ENCODE measurements at places on chromosomes 3 and 15.

- no peak for DNase-seq
Observed at GRCh38 chr3:81443958-81444357, 317.5 kb downstream of the GBE1 start.

GRCh38 chr15:89101302-89102193 lies 13.3 kb downstream of the ABHD2 start:
- DNase-seq, result no peak

DNA sequence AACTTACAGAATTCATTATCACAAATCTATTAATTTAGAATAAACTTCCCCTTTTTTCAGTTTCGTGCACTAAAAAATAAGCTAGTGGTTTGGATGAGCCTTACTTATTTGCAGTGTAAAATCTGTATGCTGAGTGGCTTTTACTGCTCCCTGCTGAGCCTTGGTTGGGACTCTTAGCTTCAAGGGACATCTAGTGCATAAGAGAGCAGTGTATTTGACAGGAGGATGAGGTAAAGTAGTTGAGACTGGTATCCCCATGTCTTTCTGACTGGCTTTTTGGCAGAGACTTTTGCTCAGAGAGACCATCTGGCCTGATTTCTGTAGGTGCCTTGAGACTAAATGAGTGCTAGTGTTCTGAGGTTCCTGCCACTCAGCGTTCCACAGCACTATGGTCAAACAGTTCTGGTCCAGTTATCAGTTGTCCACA lies 11.8 kb downstream of the CAPN7 start:
- DNase-seq, result no peak

- no peak for DNase-seq
Observed at GRCh38 chr3:169133178-169134161, 530.0 kb downstream of the MECOM start.

DNA sequence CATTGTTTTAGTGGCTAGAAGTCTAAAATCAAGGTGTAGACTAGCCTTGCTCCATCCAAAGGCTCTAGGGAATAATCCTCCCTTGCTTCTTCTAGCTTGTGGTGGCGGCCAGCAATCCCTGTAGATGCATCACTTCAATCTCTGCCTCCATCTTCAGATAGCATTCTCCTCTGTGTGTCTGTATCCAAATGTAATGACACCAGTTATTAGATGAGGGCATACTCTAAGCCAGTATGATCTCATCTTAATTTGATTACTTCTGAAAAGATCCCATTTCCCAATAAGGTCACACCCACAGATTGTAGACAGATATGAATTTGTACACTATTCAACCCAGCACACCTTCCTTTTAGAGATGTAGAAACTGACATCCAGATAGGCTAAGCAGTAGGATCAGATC lies 334.5 kb upstream of the KCNMB2 start:
- no peak for DNase-seq

- DNase-seq, result no peak
Observed at GRCh38 chr3:42569593-42570142, 12.1 kb downstream of the SEC22C start.

GRCh38 chr3:30952786-30953185 lies 58.3 kb upstream of the GADL1 start:
- no peak for DNase-seq

DNA sequence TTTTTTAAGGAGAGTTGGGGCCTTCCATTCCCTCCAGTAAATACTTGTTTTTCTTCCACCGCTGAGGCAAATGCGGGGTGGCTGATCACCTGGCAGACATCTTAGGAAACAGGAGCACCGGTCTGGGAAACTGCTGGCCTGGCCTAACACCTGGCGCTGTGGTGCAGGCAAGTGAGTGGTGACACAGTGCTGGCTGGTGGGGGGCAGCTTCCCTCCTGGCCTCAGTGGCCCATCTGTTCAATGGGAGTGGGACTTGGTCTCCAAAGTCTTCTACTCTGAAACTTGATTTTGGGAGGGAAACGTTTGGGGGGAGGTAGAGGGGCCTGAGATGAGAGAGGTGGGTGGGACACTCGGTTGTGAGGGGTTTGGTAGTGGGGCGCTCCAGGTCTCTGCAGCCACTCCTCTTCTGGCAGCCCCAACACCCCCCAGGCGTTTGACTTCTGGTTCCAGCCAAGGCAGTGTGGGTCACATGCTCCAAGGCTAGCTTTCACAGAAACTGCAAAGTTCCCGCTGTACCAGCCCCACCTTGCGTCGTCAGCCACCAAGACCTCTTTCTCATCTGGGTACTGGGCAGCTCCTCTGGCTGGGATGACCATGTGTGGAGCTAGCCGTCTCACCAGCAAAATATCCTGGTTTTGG lies 4.7 kb downstream of the GHRL start:
- DNase-seq, result no peak

- no peak for DNase-seq
Observed at GRCh38 chr15:39747326-39747725, 35.3 kb downstream of the FSIP1 start.

DNA sequence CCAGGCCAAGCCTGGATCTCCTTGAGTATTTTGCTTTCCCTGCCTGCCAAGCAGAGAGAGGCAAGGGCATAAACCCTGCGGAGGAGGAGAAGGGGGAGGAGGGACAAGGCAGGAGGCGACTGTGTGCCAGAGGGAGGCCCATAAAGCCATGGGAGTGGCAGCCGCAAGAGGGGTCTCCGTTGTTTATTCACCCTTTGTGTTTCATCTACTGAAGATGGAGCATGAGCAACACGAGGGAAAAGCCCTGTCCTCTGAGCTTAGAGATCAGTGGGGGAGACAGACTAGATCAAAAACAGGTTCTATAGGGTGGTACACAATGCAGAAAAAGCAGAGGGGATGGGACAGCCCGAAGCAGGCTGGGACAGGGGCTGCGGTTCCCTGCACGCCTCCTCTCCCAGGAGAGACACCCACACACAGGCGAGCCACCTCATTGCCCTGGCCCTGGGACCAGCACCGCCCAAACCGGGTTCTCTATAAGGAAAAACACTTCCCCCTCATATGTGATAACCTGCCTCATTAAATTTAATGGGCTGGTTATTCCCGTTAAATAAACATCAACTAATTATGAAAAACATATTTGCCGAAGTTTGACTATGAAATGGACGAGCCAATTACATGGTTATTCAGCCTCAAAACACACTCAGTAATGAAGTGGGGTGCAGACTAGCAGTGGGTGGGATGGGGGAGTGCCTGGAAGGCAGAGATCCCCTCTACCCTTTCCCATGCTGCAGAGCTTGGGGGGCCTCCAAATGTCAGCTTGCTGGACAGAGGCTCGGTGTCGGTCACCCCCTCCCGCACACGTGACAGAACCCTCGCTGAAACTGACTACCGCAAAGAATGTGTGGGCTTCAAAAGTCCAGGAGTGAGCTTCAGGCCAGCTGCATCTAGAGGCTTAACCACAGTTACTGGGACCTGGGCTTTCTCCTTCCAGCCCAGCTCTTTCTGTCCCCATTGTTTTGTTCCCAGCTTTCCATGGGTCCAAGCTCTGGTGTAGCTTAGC lies 14.2 kb upstream of the PLXNA1 start:
- DNase-seq, result no peak

DNA sequence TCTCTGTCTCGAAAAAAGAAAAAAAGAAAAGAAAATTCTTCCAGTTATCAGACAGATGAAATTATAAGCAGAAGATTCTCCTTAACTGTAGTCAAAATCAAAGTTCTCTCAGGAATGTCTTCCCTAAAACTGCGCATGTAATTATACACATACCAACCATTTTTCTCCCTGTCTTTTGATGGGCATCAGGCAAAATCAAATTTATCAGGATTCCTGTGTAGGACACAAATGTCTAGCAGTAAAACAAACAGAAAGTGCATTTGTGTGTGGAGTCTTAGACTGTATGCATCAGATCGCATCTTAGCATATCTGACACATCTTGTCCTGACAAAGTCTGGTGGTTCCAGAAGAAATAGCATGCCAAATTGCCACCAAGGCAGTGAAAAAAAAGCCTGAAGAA lies 3.9 kb upstream of the ARPIN start:
- no peak for DNase-seq

DNA sequence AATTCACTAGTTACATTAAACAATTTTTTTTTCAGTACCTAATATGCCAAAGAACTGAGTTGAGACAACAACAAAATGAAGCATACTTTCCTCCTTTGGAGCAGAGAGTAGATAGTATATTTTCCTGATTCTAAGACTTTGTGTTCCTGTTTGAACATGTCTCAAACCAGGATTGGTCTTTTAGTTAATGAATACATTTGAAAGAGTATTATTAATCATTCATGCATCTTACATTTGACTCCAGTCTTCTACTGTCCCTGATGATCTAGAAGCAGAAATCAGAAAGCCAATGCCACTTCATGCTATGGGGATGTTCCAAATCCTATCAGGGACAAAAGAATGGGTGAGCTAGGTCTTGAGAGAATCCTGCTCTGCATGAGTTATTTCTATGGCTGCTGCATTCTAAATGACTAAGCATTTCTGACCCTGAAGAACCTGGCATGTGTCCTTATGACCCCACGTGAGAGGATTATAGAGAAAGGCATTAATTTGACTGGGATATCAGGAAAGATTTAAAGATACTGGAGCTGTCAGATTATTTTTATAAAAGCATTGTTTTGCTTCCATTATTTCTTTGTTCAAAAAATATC lies 32.9 kb upstream of the MBNL1 start:
- no peak for DNase-seq

DNA sequence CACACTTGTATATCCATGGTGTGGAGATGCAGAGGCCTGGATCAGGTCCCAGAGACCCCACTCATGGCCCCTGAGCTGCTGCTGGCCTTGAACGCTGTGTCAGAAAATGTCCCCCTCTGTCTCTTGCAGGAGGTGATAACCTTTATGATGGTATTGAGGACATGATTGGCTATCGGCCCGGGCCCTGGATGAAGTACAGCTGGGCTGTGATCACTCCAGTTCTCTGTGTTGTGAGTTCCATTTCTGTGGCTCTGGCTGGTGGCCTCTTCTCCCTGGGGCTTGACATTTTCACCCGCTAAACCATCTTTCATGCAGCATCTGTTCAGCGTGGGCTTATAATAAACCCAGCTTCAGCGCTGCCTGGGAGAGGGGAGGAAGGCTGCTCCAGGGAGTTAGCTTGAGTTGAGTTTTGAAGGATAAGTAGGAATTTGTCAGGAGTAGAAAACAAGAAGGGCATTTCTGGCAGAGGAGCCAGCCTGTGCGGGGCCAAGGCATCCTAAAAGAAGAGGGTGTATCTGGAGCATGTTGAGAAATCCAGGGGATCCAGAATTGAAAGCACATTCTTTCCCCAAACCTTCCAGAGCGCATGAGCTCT lies 61.1 kb downstream of the GRIP2 start:
- no peak for DNase-seq

GRCh38 chr3:61138401-61138800 lies 112.9 kb downstream of the FHIT start:
- DNase-seq, result no peak

- no peak for DNase-seq
Observed at GRCh38 chr3:46542344-46542743, 23.8 kb downstream of the LRRC2 start.

- no peak for DNase-seq
Observed at GRCh38 chr3:17044855-17045254, 160.1 kb downstream of the PLCL2 start.

DNA sequence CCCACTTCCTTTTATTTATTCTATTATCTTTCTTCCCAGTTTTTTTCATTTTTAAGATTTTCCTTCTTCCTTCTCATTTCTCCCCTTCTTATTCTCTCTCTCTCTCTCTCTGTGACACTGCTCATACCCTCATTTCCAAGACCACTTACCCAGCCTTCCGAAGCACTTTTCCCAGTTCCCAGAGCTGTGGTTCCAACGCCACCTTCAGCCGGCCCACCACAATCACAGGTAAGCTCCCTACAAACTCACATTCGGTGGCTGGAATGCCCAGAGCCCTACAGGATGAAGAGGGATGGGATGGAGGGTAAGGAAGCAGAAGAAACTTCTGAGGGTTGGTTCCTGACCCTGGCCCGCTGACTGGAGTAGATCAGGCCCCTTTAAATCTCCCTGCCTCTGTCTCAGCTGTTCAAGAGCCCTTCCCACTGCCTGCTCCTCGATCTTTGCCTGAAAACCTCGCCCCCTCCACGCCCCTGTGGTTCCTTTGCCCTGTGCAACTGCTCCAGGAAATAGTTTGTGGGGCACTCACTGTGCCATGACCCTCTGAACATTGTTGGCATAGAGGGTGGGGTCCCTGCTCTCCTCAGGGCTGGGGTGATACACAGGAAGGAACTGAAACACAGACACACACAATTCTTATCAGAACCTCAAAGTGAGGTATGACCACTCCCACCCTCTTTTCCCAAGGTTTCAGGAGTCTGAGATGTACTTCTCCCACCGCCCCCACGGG lies 4.8 kb downstream of the LPCAT4 start:
- DNase-seq, result no peak

GRCh38 chr3:8441969-8442559 lies 59.6 kb upstream of the LMCD1 start:
- peak; percentile 56 for DNase-seq

DNA sequence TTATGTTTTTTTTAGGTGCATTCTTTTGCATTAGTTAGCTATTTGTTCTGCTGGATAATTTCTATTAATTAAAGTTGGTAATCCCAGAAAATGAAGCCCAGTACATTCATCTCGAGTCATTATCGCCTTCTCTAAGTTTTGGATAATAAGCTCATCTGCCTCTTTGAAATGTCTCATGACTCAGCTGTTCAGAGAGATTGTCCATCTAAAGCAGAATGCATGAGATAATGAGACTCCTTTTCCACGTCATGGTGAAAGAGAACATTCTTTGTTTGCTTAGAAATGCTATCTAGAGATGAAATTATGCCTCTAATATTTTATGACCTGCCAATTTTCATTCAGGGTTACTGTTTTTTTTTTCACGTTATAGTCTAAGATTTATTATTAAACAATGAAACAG lies 374.7 kb upstream of the GOLIM4 start:
- no peak for DNase-seq

- DNase-seq, result peak; percentile 73
Observed at GRCh38 chr3:98022978-98023820, 11.9 kb downstream of the GABRR3 start.

GRCh38 chr3:10781981-10782380 lies 34.0 kb upstream of the SLC6A11 start:
- no peak for DNase-seq

DNA sequence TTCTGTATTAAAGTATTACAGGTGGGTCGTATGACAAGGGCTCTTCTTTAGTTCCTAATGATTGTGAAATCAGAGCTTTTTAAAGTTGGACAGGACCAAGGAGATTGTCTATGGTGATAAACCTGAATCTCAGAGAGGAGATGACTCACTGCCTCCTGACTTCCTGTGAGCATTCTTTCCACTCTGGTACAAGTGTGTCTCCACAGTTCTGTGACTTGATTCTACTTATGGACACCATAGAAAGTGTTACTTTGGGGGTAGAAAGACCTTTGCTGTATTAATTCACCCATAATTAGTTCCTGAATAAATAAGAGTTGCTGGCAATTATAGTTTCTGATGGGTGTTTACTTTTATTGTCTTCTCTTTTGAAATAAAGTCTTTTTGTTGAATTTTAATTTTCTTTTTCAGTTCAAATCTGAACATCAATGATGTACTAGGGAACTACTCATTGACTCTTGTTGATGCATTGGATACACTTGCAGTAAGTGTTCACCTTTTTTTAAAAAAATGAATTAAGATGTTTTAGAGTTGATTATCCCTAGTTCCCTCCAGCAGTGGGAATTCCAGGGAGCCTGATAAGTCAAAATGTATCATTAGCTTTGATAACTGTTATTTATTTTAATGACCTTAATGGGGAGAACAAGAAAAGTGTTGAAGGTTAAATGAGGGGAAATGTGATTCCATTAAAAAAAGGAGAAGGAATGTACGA lies 7.4 kb downstream of the EDEM1 start:
- no peak for DNase-seq

Data from globus pallidus (tissue), 1 donor.